ENCODE measurements at places on chromosomes 11 and 22.

- no peaks in the 10 kb centered on the region for H3K27me3 ChIP-seq
- H3K4me3 ChIP-seq = no peak overlapping the region
- peaks cover 2% of the 10 kb centered on the region for H3K4me1 ChIP-seq
- no peak for DNase-seq
These were observed 30.5 kb downstream of the RTN3 start for GRCh38 chr11:63711838-63712237.

GRCh38 chr22:32528984-32529982, 54.7 kb downstream of the FBXO7 start:
- no peaks in the 10 kb centered on the region for H3K36me3 ChIP-seq
- H3K4me1 ChIP-seq = no peaks in the 10 kb centered on the region
- DNase-seq = peak; percentile 60
- H3K27me3 ChIP-seq = peaks cover 10% of the 10 kb centered on the region
- H3K27ac ChIP-seq = no peak overlapping the region

- peak overlapping the region; percentile 22 for H3K27ac ChIP-seq
- peaks cover 8% of the 10 kb centered on the region for H3K4me1 ChIP-seq
These were observed 77.8 kb downstream of the SFI1 start for GRCh38 chr22:31574055-31574670.

DNA sequence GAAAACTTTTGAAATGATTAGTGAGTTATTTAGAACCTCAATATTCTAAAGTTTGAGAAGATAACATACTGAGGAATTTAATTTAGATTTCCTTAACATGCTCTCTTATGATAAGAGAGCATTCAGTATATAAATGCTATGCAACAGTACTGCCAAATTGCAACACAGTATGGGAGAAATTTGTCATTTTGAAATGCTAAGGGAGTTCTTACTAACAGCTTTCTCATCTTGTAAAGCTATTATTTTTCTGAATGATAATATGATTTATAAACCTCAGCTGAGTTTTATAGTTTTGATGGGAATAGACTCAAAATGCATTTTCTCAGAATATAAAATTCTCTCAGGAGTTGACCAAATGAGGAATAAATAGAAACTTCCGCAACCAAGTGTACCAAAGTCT, 108.4 kb downstream of the SPON1 start:
- no peaks in the 10 kb centered on the region for H3K36me3 ChIP-seq
- no peaks in the 10 kb centered on the region for H3K27me3 ChIP-seq
- no peak overlapping the region for H3K4me3 ChIP-seq
